Erythroblast (primary cell): ENCODE measurements at places on chromosomes 5 and 9.

GRCh38 chr5:37182667-37183066, 66.5 kb downstream of the CPLANE1 start:
- DNase-seq: peak; percentile 31

DNA sequence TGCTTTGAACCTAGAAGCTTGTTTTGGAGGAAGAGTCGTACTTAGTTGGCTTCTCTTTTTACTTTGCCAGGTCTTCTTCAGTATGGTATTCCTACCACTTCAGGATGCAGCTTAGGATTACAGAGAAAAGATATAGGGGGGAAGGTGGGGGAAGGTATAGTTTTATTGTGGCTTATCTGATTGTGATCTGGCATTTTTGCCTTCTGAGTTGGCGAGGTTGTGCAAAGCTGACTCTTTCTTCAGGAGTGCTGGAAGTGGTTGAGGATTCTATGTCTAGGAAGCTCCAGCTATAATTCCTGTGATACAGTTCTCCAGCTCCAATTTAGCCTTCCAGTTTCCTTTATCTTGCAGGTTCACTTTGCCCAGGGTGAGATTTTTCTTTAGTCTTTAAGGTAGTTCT, 7.0 kb downstream of the CDC42SE2 start:
- no peak for DNase-seq

DNA sequence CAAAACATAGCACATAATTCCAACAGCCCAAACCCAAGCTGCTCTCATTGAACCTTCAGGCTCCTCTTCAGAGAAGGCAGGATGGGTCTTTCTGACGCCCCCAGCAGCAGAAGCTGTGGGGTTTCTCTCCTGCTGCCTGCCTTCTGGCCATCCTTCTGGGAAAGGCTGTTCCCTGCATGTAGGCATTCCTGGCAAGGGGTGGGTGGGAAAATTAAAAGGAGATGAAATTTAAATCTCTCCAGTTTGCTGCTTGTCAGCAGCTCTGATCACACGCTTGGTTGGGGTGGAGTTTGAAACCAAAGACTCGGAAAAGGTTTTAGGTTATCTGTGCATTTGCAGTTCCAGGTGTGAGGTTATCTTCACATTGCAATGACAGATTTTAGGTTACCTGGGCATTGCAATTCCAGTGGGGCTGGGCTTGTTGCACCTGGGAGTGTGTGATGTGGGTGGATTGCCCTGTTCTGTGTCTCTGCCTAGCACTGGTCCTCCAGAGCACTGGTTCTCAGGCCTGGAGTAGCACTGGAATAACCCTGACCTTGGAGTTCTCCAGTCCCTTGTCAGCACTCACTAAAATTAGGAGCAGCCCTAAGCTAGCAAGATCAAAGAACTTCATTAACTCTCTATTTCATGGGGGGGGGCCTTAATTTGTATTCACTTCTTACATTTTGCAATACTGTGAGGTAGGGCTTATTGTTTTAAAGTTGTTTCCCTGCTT, 109.7 kb downstream of the PDZD2 start:
- no peak for DNase-seq

DNA sequence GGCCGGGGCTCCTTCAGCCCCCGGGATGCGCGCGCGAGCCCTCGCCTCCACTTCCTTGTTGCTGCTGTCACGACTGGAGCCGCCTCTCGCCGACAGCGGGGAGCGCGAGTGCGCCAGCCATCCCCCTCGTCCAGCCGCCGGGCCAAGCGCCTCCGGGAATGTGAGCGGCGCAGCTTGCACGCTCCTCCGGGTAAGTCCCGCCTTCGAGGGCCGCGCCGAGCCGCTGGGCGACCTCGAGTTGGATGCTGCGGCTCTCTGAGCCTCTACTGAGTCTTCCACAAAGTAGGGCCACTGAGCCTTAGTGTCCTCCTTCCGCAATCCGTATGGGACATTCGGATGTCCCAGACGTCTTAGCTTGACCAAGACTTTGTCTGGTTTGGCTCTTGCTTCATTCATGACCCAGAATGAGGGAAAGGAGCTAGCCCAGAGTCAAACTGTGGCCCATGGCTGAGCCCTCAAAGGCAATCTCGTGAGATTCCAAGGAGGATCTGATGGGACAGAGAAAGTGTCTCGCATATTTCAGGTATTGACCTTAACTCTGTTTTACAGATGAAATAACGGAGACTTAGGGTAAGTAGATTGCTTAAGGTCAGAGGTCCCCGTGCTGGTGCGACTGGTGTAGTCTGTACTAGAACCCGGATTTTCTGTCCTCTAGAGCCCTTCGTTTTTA, 586 bp downstream of the HMGXB3 start:
- peak; percentile 81 for DNase-seq

DNA sequence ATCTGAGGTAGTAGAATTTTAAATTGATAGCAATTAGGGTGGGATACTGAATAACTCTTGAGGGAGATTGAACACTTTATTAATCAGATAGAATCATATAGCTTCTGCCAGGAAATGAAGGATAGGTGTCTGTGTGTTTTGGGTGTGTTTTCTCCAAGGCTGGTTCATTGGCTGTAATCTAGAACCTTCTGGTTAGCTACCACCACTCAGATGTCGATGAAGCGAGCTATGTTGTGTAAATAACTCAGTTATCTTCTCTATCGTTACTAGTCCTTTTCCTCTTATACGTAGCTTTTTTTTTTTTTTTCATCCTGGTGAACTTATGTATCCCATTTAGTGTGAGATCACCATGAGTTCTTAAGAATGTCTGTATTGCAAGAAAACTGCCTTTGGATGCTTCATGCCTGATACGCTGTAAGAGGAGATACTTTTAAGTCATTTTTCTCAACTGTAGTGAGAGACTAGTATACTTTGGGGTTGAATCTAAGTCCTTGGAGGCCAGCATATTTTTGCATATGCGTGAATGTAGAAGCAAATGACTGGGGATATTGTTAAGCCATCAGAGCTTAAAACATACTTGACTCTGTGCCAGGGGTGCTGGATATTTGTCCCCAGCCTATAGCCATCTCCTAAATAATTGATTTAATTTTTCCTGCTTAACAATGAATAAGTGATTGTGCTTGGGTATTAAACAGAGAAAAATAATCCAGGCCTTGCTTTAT, 2.1 kb downstream of the TNFAIP8 start:
- DNase-seq: no peak

GRCh38 chr5:169149317-169149716, 151.6 kb downstream of the SLIT3 start:
- DNase-seq: no peak

- no peak for DNase-seq
Observed at GRCh38 chr9:92275541-92275940, 18.0 kb downstream of the IARS1 start.

DNA sequence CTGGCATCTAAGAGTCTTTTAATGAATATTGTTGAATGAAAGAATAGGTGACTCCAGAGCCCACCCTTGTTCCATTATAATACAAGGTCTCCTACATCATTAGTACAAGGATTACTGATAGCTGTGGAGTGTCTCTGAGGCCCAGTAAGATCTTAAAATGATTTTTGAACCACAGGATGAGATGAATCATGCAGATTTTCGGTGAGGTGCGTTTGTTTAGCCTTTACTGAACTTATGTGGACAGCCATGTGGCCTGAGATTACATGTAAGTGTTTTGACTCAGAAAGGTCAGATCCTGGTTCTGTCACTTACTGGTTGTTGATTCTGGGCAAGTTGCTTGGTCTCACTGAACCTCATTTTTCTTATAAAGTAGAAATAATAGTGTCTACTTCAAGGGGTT, 21.6 kb downstream of the NFX1 start:
- DNase-seq: no peak

DNA sequence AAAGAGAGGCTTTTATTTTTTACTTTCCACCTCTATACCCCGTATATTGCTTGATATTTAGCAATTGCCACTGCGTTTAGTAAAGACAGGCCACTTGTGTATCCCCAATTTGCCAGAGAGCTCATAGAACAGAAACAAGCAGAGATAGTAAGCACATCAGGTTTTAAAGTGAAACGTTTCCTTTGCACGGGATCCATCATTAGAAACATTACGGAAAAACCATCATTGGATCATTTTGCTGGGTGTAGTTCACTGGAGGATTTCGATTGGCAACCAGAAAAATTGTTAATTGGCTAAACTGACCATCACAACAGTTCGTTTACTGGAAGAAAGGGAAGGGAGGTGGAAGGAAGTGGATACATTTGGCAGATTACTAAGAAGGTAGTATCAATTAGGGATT, 149.4 kb upstream of the STK32A start:
- DNase-seq: no peak

DNA sequence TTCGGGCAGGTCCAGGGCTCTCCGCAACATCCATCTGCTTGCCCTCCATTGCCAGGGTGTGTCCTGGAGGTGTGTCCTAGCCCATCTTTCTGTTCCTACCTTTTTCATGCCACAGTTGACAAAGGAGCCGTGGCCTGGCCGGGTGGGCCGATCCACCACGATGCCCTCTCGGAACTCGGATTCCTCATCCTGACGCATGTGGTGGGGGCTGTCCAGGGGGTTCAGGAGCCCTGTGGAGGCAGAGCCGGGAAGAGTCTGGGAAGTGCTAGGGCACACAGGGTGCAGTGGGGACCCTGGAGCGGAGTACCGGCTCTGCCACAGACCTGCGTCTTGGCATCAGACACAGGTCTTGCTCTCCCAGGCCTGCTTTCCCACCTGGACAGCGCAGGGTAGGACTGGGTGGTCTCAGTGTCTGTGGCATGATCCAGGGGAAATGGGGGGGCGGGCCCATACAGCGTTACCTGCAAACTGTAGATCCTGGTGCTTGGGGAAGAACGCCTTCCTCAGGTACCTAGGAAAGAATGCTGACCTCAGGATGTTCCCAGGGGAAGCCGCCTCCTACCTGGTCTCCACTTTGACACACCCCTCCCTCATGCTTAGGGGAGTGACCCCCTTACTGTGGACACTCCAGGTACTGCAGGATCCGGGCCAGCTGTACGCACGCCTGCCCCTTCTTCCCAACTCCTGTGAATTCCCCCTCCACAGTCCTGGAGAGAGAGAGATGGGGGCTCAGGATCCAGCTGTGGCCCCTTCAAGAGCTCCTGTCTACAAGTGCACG, 3.5 kb downstream of the SPOUT1 start:
- DNase-seq: no peak

- DNase-seq: no peak
Observed at GRCh38 chr5:54638106-54638505, 120.5 kb downstream of the SNX18 start.

GRCh38 chr5:16690243-16690852, 73.6 kb upstream of the RETREG1 start:
- DNase-seq: peak; percentile 23
